ENCODE measurements at places on chromosomes 7 and 10. TPM values are rescaled to one million over a fixed set of nuclear protein-coding genes. Genes with fewer than 3 reads are reported as not detected.
A peak's percentile ranks its signal among the peaks of the same experiment; 100 is the strongest.

GRCh38 chr7:41977151-41977651 lies 259.8 kb downstream of the GLI3 start:
- peak; percentile 82 for DNase-seq

DNA sequence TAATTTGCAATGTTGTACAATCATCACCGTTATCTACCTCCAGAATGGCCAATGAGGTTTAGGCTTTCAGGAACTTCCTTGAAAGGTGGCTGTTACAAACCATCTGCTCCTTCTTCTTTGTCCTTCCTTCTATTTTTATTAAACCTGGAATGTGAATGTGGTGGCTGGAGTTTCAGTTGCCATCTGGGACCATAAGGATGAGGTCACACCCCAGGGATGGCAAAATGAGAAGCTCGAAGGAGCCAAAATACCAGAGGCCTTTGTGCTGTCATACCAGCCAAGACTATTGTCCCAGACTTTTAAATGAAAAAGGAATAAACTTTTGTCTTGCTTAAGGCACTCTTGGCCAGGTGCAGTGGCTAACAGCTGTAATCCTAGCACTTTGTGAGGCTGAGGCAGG lies 30.9 kb upstream of the LMTK2 start:
- no peak for DNase-seq

DNA sequence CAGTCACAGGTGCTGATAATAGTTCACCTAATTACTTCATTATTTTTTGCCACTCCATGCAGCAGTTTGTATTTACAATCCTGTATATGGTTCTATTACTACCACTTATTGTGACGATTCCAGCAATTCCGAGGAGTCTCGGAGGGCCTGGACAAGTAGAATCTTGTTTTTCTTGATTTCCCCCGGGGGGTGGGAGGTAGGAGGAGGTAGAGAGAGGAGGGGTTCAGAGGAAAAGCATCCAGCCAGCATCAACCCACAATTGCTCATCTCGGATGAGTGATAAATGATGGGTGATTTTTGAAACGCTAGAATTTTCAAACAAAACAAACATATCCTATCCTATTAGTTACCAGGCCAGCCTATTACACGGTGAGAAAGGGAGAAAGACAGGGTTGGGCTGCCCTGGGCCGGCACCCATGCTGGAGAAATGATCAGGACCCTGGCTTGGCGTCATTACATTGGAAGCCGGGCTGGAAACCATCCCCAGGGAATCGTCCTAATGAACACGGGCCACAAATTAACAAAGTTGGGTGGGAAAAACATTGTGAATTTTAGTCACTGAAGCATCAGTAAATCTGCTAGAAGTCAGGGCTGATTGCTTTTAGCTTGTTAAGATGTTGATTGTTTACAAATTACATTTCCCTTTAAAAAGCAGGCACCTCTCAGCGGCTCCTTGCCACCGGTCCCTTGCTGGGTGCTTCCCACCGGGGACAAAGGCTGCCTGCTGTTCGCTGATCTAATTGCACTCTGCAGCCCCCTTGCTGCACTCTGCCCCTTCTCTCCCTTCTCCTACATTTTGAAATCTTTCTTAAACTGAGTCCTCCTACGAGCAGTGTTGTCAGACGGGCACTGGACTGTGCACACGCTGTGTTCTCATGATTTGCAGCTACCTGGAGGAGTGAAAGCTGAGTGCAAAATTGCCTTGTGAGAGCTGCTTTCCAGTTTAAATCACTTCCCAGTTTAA lies 95.5 kb downstream of the FAM204A start:
- DNase-seq: no peak

The ZNF107 gene
- 5.6 TPM for total RNA-seq

- no peak for DNase-seq
Measured at GRCh38 chr10:121284936-121285335, 313.3 kb downstream of the FGFR2 start.

The SEMA3D gene
- 51.2 TPM for total RNA-seq

DNA sequence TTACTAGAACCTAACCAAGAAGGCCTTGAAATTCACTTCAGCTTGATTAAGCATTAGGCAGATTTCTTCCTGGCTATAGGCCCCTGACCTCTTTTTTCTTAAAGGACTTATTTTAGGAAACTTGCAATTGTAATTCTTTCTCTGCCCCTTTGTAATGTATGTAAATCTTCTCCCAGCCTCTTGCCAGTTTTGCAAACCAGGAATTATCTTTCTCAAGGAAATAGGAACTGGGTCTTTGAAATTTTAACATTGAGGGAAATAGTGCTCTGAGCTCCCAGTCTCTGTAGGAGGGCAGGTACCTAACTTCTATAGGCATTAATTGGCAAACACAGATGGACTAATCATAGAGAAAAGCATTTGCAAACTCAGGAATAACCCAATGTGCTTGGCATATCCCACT lies 342.7 kb downstream of the THSD7A start:
- DNase-seq: no peak

- no peak for DNase-seq
Measured at GRCh38 chr10:130361351-130362105, 225.3 kb downstream of the GLRX3 start.

The FLNC gene
- total RNA-seq: 193 TPM
